ENCODE measurements at places on chromosomes 13 and 19. TPM values are rescaled to one million over a fixed set of nuclear protein-coding genes. Genes with fewer than 3 reads are reported as not detected.

Gene CCDC8
- total RNA-seq: 33.5 TPM

Gene CEACAM4
- total RNA-seq: 0.52 TPM

Gene TJP3
- total RNA-seq: 0.22 TPM

Gene FOXO1
- total RNA-seq: 14.7 TPM

Gene CPAMD8
- total RNA-seq: 12.5 TPM

Gene CPB2
- total RNA-seq: not detected

Gene KLK6
- not detected for total RNA-seq

Gene SLC5A5
- not detected for total RNA-seq

Gene VSTM1
- total RNA-seq: not detected

Gene RXFP2
- total RNA-seq: not detected

Gene ACP7
- not detected for total RNA-seq

Gene CYP4F12
- total RNA-seq: 3.4 TPM

Gene TGFBR3L
- total RNA-seq: 11.4 TPM

DNA sequence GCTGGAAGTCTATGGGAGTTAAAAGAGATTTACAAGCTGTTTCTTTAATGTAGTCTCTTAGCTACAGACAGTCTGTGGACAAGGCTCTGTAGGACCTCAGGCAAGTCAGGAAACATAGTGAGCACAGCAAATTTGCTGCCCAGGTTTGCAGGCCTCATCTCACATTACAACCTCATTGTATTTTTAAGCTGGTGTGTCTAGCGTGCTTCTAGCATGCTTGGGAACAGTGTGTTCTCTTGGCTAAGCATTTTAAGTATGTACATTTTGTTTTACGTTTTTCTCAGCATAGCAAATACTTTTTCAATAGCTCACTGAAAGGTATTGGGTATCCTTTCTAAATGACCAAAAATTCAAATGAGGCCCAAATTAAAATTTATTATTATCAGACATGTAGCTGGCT is 113.2 kb downstream of the STARD13 start:
- DNase-seq: no peak

DNA sequence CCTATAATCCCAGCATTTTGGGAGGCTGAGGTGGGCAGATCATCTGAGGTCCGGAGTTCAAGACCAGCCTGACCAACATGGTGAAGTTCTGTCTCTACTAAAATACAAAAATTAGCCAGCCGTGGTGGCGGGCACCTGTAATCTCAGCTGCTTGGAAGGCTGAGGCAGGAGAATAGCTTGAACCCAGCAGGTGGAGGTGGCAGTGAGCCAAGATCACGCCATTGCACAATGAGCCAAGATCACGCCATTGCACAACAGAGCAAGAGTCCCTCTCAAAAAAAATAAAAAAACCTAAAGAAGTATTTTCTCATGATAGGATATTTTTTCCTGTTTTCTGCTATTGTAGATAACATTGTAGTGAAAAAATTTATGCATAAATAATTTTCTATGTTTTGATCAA is 13.3 kb downstream of the IFT88 start:
- no peak for DNase-seq

- DNase-seq: no peak
Observed at GRCh38 chr19:42634409-42635232, 39.9 kb upstream of the CEACAM8 start.

- DNase-seq: no peak
Observed at GRCh38 chr13:41995336-41995735, 34.4 kb upstream of the VWA8 start.

DNA sequence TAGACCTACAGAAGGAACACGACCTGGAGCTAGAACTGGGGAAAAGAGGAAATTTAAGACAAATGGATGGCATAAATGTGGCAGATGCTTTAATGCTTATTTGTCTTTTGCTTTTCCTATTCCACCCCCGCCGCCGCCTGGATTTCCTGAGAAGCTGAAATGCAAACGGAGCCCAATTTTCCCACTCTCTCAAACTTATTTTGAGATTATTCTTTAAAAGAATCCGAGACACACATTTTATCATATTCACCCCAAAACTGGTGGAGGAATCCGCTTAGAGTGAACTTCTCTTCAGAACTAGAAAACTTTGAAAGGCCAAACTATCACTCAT is 5.8 kb downstream of the POU4F1 start:
- no peak for DNase-seq

DNA sequence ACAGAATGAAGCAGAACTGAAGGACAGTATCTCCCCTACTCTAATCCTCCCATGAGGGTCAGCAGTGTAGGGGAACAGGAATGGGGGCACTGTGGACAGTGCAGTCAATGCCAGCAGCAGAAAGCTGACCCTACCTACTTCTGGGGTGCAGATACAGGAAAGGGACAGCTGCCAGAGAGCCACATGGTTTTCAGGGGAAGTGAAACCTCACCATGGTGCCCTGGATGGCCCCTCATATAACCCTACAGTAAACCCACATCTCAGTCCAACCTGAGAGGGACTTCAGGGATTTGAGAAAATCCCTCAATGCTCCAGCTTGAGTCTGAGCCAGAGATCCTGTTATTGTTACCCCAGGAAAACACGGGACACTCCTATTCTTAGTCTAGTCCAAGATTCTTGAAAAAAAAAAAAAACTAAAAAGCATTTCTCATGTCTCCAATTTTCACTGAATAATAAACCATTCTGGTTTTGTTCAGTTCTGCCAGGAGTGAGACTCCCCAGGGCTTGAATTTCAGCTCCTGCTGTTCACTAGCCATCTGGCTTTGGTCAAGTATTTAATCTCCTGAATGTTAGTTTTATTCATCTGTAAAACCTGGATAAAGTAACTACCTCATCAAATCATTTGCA is 511.6 kb upstream of the ARGLU1 start:
- DNase-seq: no peak

DNA sequence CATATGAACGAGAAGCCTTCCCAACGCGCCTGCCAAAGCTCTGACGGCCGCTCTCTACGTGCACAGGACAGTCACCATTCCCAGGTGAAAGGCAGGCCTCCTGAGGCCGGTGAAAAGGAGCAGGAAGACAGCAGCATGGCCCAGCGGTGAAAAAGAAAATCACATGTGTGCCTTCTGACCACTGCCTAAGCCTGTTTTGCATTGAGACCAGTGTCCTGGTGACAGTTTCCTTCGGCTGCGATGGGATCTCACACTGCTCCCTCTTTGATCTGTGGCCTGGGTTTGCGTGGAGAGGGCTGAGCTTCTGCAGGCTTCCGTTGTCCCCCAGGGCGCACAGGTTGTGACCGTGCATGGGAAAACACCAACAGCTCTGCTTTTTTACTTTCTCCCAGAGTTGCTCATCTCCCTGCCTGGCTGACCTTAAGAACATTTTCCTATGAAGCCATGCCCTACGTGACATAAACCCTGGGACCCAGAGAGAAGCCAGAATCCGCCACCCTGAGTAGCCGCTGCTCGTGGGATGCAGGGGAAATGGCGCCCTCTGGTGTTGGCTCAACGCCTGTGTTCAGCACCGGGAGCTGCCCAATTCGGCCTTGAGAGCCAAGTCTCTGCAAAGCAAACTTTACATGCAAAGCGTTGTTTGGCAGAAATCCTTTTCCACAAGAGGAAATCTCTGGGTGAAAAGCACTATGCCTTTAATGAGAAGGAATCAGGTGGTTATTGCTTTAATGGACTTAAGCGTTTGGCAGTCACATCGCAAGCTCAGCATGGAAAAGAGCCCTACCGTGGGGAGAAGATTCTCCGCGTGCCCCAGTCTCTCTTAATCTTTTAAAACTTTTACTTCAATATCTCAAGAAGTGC is 112.2 kb upstream of the GPR12 start:
- DNase-seq: peak; percentile 70

DNA sequence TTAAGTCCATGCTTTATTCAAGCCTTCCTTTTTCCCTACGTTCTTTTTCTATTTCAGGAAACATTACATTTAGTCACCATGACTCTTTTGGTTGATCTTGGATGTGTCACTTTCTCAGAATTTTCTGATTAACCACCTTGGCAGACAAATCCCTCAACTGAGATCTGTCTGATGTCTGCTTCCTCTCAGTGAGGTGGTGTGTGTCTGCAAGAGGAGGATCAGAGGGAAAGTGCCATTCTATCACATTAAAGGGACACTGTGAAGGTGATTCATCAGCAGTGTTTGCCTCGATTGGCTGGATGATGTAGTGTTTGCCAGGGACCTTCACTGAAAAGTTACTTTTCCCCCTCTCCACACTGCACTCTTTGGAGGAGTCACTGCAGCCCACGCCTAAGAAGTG is 3.0 kb upstream of the CCNP start:
- DNase-seq: no peak

DNA sequence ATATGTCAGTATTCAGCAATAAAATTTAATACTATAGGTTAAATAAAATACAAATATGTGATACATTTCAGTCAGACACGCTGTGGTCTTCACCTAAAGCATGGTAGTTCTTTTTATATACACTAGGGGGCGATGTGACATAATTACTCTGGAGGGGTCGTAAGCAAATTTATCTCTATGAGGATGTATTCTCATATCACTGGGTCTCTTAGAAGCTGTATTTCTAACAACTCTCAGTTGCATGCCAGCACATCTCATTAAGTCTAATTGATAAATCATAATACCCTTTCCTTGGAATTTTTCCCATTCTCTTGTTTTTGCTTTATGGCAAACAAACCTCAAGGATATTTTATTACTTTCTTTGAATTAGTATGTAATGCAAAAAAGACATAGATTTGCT is 3.9 kb upstream of the PCDH17 start:
- no peak for DNase-seq

DNA sequence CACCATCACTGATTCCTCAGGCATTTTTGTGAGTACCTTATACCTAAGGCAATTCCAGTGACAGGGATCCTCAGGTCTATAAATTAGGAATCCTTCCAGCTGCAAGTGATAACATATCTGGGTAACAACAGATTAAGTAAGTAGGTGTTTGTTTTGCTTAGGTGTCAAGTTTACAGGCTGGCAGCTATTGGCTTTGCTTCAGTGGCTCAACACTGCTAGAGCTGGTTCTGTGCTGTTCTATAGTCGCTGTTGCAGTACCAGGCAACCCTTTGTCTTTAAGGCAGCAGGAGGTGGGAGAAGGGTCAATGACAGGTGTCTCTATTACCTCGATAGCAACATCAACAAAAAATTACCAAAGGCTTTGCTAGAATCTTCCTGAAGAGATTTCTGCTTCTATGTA is 27.0 kb downstream of the SLC10A2 start:
- DNase-seq: no peak

DNA sequence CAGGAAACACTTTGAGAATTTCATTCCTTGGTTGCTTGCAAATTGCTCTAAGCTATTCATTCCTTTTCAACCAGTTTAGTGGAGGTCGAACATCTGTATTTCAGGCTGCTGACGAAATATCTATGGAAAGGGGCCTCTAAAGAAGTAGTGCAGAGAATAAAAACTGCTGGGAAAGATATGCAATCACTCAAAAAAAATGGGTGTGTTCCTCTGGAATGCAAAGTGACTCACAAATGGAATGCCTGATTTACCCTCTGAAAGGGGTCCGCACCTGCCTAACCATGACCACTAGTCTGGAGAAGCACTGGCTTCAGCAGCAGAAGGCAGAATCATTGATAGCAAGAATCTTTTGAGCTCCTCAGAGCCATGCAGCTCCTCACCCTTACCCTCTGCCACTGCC is 129.4 kb downstream of the PCDH9 start:
- no peak for DNase-seq

DNA sequence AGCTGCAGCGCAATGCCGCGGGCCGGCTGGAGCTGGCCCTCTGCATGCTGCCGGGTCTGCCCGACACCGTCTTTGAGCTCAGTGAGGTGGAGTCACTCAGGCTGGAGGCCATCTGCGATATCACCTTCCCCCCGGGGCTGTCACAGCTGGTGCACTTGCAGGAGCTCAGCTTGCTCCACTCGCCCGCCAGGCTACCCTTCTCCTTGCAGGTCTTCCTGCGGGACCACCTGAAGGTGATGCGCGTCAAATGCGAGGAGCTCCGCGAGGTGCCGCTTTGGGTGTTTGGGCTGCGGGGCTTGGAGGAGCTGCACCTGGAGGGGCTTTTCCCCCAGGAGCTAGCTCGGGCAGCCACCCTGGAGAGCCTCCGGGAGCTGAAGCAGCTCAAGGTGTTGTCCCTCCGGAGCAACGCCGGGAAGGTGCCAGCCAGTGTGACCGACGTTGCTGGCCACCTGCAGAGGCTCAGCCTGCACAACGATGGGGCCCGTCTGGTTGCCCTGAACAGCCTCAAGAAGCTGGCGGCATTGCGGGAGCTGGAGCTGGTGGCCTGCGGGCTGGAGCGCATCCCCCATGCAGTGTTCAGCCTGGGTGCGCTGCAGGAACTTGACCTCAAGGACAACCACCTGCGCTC is 3.8 kb upstream of the MAP2K7 start:
- no peak for DNase-seq

GRCh38 chr19:1363599-1363998 is 20.1 kb upstream of the NDUFS7 start:
- DNase-seq: no peak

GRCh38 chr13:99442273-99442895 is 58.9 kb upstream of the TM9SF2 start:
- no peak for DNase-seq

GRCh38 chr19:36082916-36083315 is 28.0 kb upstream of the OVOL3 start:
- no peak for DNase-seq

- DNase-seq: no peak
Observed at GRCh38 chr19:43540381-43540780, 7.4 kb downstream of the ZNF575 start.

- DNase-seq: no peak
Observed at GRCh38 chr13:41782086-41782485, 178.8 kb downstream of the VWA8 start.

DNA sequence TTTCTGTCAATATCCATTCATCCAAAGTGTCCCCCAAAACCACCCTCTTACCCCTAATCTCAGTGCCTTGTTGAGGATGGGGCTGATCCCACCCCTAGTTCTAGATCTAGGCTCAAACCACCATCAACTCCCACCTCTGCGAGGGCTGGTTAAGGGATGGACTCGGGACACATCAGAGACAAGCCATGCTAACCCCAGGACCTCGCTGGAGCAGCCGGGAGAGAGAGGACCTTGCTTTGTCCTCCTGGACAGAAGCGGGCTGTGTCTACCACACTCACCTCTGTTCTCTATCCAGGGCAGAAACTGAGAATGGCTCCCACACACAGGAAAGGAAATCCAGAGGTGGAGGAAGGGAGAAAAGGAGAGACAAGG is 90.8 kb upstream of the UQCRFS1 start:
- DNase-seq: no peak

DNA sequence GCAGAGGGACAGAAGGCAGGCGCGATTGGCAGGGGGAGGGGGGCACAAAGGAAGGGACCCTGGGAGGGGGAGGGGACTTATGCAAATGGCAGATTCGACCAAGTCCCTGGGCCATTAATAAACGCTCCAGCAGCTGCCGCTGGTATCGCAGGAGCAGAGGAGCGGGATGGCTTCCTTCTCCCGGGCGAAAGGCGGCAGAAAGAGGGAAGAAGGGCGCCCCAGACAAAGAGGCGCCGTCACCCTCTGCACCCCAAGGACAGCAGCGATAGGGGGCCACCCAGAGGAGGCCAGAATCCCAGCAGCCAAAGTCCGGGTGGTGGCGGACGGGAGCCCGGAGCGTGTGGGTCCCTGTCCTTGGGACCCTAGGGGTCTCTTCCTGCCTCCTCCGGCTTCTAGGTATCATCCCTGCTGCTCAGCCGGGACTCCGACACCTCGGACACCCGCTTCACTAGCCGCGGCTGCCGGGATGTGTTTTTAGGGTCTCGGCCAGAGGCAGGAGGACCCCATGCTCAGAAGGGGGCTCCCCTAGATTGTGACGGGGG is 1.9 kb downstream of the PTPRS start:
- DNase-seq: no peak

- no peak for DNase-seq
Observed at GRCh38 chr13:45863709-45864590, 12.4 kb upstream of the SIAH3 start.

GRCh38 chr19:5678071-5678718 is 2.1 kb downstream of the MICOS13 start:
- DNase-seq: peak; percentile 33
